CD4-positive, alpha-beta T cell treated with Interleukin-21 for 1 hour (primary cell): ENCODE measurements at places on chromosomes 1 and 21.

DNA sequence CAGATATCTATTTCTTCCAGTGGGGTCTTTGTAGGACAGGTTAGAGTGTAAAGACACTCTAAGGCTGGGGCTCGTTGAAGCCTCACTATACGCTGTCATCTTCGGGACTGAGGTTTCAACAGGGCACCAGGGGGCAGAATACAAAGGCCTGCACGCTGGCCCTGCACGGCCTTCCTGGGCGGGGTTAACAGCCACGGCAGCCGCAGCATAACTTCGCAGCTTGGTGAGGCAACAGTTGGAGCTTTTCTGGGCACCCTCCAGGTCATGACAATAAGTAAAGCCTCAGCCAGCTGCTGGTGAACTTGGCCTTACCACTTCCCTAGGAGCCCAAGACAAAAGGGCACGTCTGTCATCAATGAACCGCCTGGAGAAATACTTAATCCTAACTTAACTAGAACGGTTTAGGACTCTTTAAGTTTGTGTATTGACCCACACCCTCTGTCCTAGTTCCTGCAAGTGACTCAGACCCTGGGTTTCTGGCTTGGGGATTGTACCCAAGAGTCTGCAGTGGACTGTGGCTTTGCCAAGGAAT is 2.3 kb upstream of the RUNX1 start:
- peak; percentile 88 for DNase-seq

GRCh38 chr21:16454399-16454798 is 724.6 kb downstream of the USP25 start:
- DNase-seq: no peak

GRCh38 chr1:33092438-33092837 is 11.5 kb downstream of the AZIN2 start:
- no peak for DNase-seq

- DNase-seq: no peak
Observed at GRCh38 chr1:178573330-178573729, 60.4 kb downstream of the TEX35 start.

GRCh38 chr1:200526709-200527612 is 93.6 kb downstream of the KIF14 start:
- no peak for DNase-seq

DNA sequence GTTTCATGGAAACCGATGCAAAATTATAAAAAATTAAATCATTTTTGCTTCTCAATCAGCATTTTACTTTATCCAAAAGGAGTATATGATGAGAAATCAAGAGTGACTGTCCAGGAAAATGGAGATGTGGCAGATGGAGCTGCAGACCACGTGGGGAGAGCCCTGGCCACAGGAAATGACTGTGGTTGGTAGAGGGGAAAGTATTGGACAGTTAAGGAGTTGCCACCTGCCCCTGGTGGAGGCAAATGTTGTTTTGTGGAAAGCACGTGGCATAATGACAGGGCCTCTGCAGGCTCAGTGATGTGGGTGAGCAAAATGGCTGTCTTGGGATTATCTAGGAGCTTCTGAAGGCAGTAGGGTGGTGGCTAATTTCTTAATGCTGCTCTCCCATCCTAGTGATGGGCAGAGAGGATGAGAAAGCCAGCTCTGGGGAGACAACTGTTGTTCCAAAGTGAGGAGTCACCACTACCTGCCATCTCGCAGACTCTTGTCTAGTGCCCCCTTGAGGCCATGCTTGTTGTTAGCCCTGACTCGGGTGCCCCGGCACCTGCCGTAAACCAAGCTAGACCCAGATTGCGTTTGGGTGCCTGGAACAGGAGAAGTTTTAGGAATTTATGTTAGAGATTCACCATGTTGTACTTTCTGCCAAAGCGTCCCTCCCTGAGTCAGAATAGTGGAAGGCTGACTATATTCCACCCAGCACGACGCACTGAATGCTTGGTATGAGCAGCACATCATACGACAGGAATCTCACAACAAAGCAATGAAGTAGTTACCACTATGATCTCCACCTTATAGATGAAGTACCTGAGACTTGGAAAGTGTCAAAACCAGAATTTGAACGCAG is 144.0 kb downstream of the ROR1 start:
- no peak for DNase-seq

GRCh38 chr21:45513003-45513717 is 29.1 kb downstream of the SLC19A1 start:
- no peak for DNase-seq

DNA sequence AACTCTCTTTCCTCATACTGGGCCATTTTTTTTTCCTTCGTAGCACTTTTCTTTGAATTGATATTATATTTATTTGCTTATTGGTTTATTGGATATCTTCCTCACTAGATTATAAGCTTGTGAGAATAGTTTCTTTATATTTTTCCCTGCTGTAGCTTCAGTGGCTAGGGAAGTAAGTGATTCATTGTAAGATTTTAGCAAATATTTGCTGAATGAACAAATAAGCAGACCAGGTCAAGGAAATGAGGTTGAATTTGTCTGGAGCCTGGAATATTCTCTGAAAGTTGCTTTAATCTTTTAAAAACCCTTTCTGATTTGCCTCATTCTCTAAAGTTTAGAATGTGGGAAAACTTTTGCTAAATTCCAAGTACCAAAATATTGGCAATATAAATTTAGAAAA is 80.2 kb downstream of the RABGAP1L start:
- DNase-seq: no peak

GRCh38 chr1:179217943-179218507 is 11.5 kb downstream of the ABL2 start:
- no peak for DNase-seq

DNA sequence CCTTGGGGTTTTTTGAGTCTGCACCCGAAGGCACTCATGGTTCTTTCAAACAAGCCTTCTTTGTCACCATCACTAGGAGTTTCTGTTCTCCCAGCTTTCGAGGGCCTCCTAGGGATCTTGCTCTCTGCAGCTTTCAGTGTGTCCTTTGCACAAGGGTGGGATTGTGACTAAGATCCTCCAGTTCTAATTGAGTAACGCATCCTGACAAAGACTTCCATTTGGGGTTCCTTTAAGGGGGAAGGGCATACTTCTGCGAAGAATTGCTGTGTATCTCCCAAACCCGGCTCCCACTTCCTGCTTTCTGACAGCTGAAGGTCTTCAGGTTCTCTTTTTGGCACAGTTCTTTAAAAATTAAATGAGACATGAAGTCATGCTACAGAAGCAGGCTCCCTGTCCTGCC is 139.4 kb downstream of the EDEM3 start:
- DNase-seq: no peak

- no peak for DNase-seq
Observed at GRCh38 chr1:166701603-166702100, 137.6 kb upstream of the POGK start.

GRCh38 chr1:210293171-210293607 is 35.5 kb upstream of the HHAT start:
- DNase-seq: no peak

GRCh38 chr1:223266632-223267172 is 97.3 kb downstream of the SUSD4 start:
- DNase-seq: no peak

- no peak for DNase-seq
Observed at GRCh38 chr1:99527078-99527477, 118.8 kb upstream of the PALMD start.

DNA sequence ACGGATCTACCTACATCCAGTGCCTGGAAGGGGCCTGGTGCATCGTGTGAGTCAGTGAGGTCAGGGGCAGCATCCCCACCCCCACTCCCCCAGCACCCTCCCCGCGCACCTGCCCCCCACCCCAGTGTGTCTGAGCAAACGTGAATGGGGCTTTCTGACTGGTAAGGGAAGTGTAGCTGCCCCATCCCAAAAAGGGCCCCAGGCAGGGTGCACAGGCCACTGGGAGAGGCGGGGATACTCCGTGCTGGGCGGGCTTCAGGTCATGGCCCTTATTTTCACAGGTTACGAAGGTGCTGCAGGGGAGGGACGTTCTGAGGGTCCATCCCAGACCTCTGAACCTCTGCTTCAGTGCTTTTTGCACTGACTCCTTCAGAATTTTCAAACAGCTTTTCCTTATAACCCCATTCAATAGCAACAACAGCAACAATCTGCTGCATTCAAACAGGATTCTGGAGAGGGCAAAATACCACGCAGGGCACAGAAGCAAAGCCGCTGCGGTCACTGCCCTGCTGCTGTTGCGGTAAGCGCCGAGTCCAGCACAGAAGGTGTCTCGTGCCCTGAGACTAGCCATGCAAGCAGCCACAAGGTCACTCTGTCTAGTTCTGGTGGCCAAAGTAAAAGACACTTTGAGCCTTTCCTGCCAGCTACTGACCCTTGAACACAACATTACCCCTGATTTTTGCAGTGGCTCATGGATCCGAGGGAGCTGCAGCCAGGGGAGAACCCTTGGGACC is 10.3 kb downstream of the TTC34 start:
- DNase-seq: no peak
